Stimulated activated naive CD8-positive, alpha-beta T cell treated with anti-CD3 and anti-CD28 coated beads, Interleukin-15, amount 100 ng/mL, for 72 hours (primary cell): ENCODE measurements at places on chromosomes 1 and 21.

DNA sequence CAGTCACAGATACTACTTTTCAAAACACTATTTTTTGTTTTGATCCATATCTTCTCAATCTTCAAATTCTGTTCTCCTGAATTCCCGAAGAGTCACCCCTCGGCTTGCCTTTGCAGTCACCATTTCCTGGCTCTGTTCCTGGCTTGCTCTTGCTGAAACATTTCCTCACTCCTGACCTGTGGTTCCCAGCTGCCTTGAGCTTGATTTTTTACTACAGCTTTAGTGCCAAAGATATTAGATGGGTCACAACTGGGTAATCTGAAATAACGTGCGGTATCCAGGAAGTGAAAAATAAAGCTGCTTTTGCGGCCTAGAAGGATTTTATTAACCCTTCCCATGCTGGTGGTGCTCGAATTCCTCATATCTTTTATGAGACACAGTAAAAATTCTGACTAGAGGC is 318.8 kb downstream of the PCP4 start:
- DNase-seq, result no peak

DNA sequence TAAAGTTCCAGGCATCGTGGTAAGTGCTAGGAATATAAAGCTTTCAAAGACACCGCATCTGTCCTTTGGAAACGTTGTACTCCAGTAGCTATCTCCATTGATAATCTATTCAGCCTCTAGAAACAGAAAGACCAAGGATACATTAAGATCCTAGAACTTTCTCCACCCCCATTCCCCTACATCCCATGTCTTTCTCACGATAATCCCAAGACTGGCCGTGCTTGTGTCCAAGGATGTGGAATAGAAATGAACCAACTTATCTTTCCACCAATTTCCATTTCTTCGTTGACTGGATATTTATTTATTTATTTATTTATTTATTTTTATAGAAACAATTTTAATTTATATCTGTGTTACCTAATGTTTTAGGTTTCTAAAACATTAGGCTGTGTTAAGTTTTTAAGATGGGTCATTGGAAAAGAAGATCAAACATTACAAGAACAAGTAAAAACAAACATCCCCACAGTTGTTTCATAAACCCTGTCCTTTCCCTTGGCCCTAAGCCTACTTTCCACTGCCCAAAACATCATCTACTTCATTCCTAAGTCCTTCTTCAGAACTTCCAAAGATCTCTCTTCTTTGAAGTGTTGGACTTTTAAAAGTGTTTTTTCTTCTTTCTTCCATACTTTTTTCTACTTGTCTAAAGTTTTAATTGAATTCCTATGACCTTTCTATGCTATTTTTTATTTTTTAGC is 39.7 kb downstream of the LRRC8C start:
- DNase-seq, result no peak

GRCh38 chr1:2027961-2028583 is 8.9 kb downstream of the GABRD start:
- DNase-seq, result no peak

DNA sequence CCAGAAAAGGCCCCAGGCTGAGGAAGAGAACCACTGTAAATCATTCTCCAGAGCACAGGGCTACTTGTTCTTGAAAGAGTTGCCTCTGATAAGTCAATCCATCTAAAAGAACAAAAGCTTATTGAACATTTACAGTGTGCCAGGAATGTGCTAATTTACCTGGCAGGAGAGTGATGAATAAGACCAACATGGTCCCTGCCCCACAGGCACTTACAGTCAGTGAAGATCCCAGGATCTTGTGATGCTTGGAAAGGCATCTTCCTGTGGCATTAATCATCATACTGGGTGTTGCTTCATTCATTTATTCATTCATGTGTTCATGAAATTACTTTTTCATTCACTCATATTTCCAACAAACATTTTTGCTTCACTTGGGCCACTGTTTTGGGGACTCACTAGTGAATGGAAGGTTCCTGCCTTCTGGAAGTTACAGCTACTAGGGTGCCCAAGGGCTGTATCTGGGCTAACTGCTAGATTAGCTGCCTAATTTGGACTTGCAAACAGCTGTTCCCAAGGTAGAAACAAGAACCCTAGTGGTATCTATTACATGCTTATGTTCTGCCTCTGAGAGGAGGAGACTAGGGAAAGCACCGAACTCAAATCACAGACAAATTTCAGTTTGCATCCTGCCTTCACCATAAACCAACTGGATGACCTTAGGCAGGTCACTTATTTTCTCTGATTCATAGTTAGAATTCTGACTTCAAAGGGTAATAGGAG is 133.5 kb downstream of the CLIC6 start:
- DNase-seq, result no peak

DNA sequence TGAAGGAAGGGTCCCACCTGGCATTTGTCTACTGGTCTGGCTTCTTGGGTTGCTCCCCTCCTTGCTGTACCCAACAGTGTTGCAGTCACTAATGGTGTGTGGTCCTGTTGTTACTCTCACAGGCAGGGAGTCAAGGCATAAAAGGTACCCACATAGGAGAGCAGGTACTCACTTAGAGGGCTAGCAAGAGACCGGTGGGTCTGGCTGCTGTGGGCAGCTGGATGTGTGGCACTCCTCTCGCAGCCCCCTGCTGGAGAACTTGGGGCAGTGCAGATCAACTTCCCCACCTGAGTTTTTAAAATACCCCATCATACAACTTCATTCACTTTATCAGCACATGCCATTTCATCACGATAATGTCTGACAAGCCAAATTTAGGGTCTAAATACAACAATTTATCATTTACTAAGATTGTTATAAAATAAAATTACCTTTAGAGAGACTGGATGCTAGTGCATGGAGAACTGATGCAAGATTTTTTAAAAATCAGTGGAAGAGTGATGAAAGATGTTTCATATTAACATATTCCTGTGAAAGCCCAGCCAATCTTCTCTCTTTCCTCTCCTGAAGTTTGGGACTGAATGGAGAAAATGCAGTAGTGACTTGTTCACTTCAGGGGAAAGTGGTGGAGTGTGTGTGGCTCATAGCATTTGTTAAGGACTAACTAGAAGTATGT is 42.8 kb downstream of the ACP6 start:
- peak; percentile 46 for DNase-seq

GRCh38 chr1:90838720-90839119 is 121.6 kb upstream of the BARHL2 start:
- DNase-seq, result no peak

- DNase-seq, result no peak
Observed at GRCh38 chr1:17919525-17920439, 164.6 kb downstream of the ACTL8 start.

DNA sequence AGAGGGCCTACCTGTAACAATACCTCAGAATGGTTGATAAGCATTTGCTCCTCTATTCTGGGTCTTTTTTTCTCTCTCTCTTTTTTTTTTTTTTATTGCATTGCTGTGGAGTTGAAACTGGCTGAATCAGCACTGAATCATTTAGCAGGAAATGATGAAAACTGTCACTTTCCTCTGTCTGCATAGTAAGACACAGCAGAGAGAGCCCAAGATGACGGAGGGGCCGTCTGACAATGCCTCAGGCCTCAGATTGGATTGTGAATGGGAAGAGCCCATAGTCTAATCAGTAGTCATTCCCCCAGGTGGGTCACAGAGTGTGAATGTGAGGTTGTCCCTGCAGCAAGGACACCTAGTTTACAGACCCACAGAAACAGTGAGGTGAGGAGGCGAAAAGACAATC is 193.2 kb upstream of the PLXNA2 start:
- DNase-seq, result no peak

DNA sequence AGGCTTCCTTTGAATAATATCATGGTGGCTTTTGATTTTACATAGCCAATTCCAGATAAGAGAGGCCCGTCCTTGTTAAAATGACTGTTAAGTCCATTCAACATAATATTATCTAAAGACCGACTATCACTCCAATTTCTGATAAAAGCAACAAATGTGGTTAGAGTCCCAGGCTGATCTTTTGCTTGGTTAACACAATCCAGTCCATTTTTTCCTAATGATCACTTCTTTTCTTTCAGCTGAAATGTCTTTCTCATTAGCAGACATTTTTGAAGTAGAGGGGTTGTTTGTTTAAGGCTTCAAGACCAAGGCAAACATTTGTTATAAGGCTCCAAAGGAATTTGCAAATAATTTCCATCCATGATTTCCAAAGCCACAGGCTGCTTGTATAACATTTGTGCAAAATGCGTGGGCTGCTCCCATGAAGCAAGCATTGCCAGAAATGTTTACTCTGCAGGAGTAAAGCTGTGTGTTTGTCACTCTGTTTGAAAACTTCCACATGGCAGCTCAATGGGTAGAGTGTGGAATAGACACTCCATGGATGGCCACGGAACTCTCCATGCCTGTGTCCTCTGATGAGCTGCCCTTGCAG is 111.5 kb downstream of the PSMG1 start:
- no peak for DNase-seq

- no peak for DNase-seq
Observed at GRCh38 chr1:109901524-109902145, 9.0 kb upstream of the CSF1 start.

DNA sequence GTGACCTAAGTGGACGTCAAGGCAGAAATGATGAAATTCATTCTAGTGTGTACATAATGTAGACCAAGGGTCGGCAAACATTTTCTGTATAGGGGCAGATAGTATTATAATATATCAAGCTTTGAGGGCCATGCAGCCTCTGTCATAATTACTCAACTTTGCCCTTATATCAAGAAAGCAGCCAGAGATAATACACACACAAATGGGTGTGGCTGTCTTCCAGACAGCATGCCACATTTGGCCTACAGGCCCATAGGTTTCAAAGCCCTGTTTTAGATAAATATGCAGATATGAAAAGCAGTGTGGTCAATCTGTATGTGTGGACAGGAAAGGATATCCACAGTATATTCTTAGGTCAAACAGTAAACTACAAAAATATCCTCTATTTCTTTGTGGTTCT is 320.1 kb upstream of the FMN2 start:
- no peak for DNase-seq

- no peak for DNase-seq
Observed at GRCh38 chr1:62234688-62235087, 40.0 kb downstream of the L1TD1 start.

DNA sequence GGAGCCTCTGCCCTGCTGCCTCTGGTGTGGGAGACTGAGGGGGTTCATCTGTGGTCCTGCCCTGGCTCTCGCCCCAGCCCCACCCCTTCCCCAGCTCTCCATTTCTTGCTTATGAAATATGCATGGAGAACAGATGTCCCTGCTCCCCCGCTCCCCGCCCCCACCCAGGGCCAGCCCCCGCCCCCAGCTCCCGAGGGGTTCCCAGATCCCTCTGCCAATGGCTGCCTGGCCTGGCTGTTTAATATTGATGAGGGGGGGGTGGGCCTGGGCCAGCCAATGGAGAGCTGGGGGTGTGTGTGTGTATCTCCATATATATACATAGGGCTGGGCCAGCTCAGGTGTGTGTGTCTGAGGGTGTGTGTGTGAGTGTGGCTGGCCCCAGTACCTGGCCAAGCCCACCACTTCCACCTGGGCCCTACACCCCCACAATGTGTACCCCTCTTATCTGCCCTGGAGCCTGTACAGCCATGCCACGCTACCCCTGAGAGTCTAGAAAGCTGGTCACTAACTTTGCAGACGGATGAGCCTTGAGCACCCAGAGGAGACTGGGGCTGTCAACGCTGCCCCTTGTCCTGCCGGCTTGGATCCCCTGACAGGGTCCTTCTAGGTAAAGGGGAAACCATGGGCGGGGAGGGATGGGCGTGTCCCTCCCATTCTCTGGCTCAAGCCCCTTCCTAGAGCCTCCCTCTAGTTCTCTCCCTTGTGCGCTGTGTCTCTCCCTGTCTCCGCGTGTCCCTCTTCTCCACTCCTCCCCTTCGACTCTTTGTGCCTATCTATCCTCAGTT is at the start of gene NHLH1:
Gene NHLH1 (plus strand): TSS at position 341 of the 785 bp plus-strand sequence. CDS start 3,661 bp downstream, outside the sequence.
- DNase-seq, result no peak

DNA sequence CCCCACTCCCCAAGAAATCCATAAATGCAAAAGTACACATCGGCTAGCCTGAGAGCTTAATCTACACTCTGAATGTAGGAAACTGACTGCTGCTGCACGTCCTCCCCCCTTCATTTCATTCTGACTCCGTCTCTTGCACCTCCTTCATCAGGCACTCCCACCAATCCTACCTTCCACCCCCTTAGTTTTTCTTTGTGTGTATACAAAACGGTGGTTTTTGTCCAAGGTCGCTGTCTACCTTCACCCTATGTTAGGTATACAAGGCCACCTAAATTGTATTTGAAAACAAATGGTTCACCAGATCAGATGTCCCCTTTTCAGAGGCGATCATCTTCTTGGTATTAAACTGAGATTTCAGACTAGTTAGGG is 1.9 kb downstream of the WDR26 start:
- DNase-seq, result no peak

GRCh38 chr1:158163000-158163947 is 17.4 kb upstream of the CD1D start:
- DNase-seq, result no peak

DNA sequence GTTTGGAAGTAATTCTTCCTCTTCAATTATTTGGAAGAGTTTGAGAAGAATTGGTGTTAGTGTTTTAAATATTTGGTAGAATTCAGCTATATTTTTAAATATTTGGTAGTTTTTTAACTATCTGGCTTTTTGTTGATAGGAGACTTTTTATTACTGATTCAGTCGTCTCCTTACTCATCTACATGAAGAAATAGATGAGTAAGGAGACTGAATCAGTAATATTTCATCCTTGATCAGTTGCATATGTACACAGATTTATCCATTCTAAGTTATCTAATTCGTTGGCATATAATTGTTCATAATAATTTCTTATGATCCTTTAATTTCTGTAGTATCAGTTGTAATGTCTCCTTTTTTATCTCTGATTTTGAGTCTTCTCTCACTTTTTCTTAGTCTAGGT is 224.1 kb downstream of the GPR52 start:
- DNase-seq, result no peak

GRCh38 chr1:180615493-180616290 is 16.1 kb upstream of the XPR1 start:
- DNase-seq, result no peak

- no peak for DNase-seq
Observed at GRCh38 chr1:214318956-214319736, 38.2 kb downstream of the SMYD2 start.

DNA sequence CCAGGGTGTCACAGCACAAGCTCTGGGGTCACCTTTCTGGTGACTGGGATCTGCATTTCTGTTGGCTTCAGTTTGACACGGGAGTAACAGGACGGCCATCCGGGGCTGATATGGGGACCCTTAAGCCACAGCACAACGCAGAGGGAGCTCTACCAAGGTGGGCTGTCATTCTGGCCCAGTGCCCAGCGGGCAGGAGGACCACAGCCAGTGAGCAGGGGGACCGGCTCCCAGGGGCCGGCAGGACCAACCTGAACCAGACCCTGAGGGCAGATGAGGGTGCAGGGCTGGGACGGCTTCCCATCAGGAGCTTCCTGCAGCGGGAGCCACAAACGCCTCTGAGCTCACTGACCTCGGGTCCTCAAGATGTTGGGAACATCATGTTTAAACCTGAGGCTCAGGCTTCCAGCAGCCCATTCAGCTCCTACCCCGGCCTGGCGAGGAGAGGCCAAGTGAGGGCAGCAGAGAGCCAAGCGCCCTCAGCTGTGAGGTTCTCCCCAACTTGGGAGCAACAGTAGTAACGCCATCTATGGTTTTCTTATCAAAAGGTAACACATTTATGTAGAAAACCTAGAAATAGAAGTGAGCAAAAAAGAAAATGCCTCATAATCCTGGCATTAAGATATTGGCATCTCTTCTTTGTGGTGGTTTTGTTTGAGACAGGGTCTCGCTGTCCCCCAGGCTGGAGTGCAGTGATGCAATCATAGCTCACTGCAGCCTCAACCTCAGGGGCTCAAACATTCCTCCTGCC is 26.8 kb downstream of the TMEM201 start:
- DNase-seq, result peak; percentile 50

GRCh38 chr1:7886405-7886745 is 33.5 kb upstream of the UTS2 start:
- DNase-seq, result no peak
